ENCODE measurements at places on chromosomes 2 and 18. TPM values are rescaled to one million over a fixed set of nuclear protein-coding genes. Genes with fewer than 3 reads are reported as not detected.

DNA sequence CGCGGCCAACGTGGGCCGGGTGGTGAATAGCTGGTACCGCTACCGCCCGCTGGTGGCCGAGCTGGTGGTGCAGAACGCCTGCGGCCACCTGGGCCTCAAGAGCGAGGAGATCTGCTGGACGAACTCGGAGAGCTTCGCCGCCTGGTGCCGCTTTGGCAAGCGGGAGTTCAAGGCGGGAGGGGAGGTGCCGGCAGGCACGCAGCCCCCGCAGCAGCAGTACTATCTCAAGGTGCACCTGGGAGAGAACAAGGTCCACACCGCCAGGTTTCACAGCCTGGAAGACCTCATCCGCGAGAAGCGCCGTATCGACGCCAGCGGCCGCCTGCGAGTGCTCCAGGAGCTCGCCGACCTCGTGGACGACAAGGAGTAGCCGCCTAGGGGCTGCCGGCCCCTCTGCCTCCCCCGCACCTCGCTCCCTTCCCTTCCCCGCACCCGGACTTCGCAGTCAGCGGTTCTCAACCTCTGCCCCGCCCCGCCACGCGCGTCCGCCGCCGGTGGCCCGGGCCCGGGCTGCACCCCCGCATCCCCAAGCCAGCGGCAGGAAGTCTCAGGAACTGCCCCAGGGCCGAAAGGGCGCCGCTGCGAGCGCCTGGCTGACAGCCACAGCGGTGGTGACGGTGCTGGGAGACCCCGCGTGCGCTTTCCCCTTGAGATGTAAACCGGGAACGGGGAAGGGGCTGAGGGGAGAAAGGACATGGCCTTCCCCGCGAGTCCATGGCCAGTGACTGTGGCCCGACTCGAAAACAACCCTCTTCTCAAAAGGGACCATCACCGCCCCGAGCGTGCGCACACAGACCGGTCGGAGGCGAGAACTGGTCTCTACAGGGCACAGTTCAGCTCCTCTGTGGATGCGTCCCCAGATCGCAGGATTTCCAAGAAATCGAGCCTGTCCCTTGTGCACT is 2.2 kb downstream of the LRATD1 start:
- DNase-seq, result peak; percentile 60

DNA sequence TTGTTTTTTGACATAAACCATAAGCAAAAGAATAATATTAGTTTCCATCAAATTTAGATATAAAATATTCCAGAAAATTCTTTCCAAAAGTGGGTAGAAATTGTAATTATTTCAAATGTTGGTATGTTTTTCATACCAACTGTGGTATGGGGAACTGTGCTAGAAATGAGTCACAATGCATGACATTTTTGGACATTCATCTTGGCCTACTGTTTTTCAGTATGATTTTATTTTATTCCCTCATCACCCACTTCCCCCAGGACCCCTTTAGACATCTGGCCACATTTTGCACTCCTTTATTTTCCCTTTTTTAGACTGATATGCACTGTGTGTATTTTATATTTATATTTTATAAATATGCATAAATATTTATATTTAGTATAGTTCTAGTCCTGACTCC is 97.1 kb downstream of the DPP4 start:
- no peak for DNase-seq

DNA sequence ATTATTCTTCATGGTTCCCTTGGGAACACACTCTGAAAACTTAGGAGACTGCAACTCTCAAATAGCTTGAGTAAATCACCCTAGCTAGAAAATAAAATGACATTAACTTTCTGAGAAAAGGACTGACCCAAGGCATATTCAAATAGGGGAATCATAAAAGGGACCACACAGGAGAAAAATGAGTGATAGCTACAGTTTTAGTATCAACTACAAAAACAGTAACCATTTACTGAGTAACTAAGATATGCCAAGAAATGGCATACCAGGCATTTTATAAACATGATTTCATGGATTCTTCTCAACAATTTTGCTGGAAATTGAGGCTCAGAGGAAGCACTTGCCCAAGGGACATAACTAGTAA is 84.5 kb downstream of the AFF3 start:
- no peak for DNase-seq

The DSG1 gene
- total RNA-seq, result not detected

GRCh38 chr2:6939071-6939470 is 21.9 kb downstream of the RNF144A start:
- no peak for DNase-seq

The MDH1B gene
- 2.5 TPM for total RNA-seq

The STPG4 gene
- total RNA-seq, result 0.67 TPM

GRCh38 chr18:48367557-48367956 is 41.6 kb downstream of the ZBTB7C start:
- no peak for DNase-seq

GRCh38 chr2:29192526-29192925 is 77.3 kb downstream of the CLIP4 start:
- no peak for DNase-seq

The DRC1 gene
- 1.8 TPM for total RNA-seq

The PRKAG3 gene
- not detected for total RNA-seq

GRCh38 chr18:45260125-45260524 is 355.2 kb upstream of the SLC14A2 start:
- no peak for DNase-seq

The KIAA2012 gene
- total RNA-seq, result 1.7 TPM
